ENCODE measurements at places on chromosomes 2 and 18.

DNA sequence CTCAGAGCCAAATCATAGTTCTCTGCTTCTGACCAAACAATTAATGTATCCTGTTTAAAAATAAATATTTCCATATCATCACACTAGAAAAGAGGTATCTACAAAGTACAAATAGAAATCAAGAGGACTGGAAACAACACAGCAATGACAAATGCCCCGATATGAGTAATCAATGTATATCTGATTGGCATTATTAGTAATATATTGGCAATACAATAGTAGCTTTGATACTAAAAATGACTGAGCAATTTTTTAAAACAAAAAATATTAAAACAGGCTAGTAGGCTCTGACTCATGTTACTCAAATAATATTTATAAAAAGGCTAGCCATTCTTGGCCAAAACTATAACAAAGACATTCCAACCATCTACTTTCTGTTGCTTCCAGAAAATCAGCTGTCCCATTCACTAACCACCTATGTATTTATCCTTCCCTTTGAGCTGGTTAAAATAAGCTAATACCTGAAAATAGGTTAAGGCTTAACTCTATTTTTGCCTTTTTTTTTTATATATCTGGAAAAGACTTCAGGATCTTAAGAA, 13.3 kb downstream of the PPP4R3B start:
- no peak for DNase-seq

DNA sequence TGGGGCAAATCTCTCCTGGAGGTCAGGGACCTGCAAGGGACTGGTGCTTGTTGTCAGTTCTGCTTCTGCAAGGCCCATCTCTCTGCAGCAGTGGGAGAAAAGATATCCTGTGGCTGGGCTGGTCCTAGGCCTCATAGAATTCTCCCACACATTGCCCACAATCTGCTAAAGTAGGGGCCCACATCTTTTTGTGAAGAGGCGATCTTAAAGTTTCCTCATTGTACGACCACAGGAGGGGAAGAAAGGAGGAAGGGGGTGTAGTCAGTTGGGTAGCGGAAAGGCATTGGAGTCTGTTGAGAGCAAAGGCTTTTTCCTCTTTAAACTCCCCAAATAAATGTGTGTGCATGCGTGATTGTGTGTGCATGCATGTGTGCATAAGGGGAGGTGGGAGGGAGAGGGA, 145.3 kb downstream of the SLC4A3 start:
- DNase-seq: no peak

GRCh38 chr18:73927496-73927895, 220.1 kb downstream of the FBXO15 start:
- no peak for DNase-seq

- no peak for DNase-seq
These were observed 191.9 kb upstream of the FN1 start for GRCh38 chr2:215627771-215628170.

DNA sequence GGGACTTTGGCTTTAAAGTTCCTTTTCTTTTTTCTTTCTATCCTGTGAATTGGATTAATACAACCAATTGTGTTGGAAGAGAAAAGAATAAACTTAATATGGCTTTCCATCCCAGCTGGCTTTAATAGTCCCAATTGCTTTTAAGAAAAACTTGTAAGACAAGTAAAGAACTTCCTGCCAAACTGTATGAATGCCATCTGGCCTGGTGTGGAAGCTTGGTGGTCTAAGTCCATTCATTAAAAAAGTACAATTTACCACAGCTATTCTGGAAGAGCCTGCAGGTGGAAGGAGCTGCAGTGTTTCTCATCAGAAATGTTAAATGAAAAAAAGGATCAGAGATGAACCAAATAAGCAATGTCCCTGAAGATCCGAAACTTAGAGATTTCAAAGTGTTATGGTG, 103.9 kb downstream of the KLHL14 start:
- no peak for DNase-seq

DNA sequence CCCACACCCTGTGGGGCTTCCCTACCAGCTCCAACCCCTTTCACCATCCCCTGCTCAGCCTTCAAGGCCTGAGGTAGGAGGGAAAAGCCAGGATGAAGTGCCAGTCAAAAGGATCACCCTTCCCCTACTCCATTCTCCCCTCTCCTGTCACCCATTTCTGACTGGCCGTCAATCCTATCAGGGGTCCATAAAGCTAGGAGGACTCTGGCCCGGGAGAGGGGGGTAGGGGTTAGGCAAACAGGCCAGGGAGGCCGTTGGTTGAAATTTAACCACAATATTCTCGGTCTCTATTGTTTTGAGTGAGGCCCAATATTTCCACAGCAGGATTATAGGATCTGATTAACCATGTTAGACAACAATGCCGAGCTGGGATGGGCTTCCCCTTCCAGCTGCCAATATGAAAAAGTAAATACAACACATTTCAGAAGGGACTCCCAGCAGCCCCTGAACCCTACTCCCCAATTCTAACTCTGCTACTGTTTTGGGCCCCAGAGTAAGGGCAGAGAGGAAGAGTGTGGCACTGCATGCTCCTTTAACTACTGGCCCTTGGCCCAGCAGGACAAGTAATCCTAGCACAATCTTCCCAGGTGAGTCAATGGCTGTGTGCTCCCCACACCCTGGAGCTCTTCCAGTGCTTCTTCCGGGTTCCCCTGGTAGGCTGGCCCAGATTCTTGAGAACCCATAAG, 10.6 kb upstream of the IHH start:
- DNase-seq: no peak

- DNase-seq: no peak
These were observed 2.8 kb downstream of the KCTD1 start for GRCh38 chr18:26545335-26546123.

GRCh38 chr2:71608441-71608840, 155.1 kb downstream of the DYSF start:
- no peak for DNase-seq

GRCh38 chr2:177175917-177176668, 36.5 kb upstream of the HNRNPA3 start:
- DNase-seq: no peak

- no peak for DNase-seq
These were observed 3.6 kb downstream of the DPP4 start for GRCh38 chr2:162070228-162070936.

DNA sequence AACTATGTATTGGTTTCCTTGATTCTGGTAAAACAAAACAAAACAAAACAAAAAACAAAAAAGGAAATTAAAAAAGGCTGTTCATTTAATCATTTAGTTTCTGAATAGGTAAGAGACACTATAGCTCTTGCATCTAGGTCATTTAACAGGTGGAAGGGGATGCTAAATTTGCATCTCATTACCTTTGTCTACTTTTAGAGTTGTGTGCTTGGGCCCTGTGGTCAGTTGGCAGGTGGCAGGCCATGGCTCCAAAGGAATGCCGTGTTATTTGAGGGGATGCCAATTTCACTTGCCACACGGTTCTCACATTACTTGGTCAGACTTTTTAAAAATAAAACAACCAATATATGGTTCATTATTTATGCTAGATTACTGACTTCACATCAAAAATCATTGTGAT, 9.2 kb downstream of the GALNT13 start:
- DNase-seq: no peak

DNA sequence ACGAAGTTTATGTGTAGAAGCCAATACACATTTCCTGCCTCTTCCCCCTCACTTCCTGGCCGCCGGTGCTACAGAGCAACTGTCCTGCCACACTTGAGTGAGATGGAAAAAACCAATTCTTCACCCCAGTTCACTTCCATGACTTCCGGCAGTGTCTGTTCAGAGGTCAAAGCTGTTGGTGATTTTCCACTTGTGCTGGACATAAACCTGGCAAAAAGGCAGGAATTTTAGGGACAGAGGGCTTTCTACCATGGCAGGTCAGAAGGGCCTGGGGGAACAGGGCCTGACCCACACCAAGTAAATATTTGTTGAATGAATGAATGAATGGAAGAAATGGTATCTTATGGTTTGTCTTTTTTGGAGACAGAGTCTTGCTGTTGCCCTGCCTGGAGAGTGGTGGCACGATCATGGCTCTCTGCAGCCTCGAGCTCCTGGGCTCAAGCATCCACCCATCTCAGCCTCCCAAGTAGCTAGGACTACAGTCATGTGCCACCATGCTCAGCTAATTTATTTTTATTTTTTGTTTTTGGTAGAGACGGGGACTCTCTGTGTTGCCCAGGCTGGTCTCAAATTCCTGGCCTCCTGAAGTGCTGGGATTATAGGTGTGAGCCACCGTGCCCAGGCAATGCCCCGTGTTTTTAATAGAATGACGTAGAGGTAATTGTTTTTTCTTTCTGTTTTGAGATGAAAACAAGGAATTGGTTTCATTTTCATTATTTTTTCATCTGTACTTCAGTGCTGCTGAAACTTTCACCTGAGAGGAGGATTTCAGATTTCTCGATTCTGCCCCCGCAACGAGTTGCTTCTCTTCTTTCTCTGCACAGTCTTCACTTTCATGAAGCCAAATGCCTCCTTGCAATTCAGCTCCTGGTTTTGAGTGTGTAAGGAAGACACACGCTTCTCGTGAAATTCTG, 48.0 kb upstream of the LPIN2 start:
- no peak for DNase-seq

- no peak for DNase-seq
These were observed 35.7 kb downstream of the GCG start for GRCh38 chr2:162116352-162116751.

DNA sequence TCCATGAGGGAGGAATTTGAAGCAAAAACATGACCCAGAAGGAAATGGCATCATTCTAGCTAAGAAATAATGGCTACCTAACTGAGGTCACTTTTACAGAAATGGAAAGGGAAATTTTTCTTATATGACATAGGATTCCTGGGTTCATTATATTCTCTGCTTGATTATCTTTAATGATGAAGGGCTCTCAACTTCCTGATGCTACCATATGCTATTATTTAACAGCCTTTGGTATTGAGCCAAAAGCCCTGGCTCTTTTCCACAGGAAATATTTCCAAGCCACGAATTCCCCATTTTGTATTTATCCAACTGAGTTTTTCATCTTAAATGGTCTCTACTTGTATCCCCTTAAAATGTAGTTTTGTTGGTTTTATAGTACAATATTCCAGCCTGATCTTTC, 63.2 kb upstream of the NPAS2 start:
- no peak for DNase-seq

DNA sequence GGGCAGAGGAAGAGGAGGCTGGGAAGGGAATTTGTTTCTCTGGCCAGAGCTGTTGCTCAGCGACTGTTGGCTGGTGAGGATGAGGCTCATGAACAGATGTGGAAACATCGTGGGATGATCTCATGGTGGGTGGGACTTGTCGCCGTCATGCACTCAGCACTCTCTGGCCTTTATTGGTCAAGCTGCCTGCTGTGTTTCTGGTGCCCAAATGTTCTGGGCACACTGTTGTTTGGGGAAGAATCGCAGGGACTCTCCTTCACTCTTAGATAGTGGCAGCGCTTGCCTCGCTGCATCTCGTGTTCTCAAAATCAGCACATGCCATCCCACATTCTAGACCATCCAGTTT, 145.6 kb downstream of the AGAP1 start:
- no peak for DNase-seq

DNA sequence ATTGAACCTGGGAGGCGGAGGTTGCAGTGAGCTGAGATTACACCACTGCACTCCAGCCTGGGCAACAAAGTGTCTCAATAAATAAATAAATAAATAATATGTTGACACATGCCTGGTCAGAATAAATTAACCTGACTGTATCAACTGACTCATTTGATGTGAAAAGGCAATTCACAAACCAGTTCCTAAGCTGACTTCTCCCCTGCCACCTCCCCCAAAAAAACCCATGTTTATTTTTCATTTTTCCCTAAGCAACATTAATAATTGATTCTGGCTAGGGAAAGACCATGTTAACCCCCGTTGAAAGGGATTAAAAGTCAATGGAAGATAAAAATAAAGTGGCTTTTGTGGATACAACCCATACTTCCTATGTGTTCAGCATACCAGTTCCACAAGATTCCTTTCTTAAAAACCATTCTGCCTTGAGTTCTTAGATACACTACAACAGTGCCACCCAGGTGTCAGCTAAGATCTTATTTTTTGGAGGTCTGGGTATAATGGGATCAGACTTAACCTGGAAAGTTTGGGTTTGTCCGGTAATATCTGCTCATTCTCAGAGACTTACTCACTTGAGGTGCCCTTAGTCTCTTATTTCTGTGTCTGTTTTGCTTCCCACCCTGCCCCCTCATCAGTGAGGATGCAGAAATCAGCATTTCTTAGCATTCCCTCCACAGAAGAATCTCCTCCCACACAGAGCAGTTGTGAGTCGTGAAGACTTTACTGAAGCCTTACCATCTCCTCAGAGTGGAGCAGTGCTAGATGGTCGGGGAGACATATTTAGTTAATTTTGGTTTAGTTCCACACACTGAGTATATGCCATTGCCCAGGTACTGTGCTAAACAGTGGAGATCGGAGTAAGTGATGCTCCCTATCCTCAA, 10.1 kb upstream of the MCFD2 start:
- no peak for DNase-seq

- no peak for DNase-seq
These were observed 251.4 kb downstream of the KLHL29 start for GRCh38 chr2:23636426-23636825.

DNA sequence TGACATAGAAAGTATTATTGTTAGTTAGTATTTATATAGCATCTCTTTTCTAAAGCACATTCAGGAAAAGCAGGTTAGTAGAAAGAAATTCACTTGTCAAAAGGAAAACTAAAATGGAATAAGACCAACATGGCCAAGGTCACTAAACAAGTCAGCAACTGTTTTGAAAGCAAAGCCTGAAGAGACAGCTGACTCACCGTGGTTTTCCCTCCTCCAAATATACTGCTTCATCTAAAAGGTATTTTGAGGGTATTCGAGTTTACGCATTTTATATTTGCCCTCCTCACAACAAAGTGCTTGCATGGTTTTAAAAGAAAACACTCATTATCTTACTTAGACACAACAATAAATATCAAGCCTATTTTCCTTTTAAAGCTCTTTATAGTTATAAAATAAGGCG, 24.0 kb downstream of the ZNF385B start:
- DNase-seq: no peak

- DNase-seq: no peak
These were observed 92.8 kb upstream of the MSH2 start for GRCh38 chr2:47309952-47310800.

DNA sequence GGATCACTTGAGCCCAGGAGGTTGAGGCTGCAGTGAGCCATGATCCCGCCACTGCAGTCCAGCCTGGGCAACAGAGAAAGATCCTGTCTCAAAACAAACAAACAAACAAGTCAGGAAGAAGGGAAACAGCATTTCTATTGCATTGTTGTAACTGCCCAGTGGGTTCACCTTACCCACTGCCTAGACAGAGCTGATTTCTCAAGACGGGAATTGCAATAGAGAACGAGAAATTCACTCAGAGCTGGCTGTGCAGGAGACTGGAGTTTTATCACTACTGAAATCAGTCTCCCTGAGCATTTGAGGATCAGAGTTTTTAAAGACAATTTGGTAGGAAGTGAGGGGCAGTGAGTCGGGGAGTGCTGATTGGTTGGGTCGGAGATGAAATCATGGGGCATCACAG, 24.2 kb upstream of the RTTN start:
- DNase-seq: no peak

- DNase-seq: no peak
These were observed 2092.7 kb upstream of the PIK3C3 start for GRCh38 chr18:39862341-39862740.

- DNase-seq: no peak
These were observed 33.8 kb downstream of the ZNF519 start for GRCh38 chr18:14098428-14098827.

Data from stimulated activated CD8-positive, alpha-beta memory T cell treated with anti-CD3 and anti-CD28 coated beads, Interleukin-7, amount 100 ng/mL, for 1 hour (primary cell).